Iris pigment epithelial cell (primary cell): ENCODE measurements at places on chromosomes 1 and 21.

GRCh38 chr1:8179132-8179793, 138.7 kb upstream of the SLC45A1 start:
- no peak for DNase-seq

DNA sequence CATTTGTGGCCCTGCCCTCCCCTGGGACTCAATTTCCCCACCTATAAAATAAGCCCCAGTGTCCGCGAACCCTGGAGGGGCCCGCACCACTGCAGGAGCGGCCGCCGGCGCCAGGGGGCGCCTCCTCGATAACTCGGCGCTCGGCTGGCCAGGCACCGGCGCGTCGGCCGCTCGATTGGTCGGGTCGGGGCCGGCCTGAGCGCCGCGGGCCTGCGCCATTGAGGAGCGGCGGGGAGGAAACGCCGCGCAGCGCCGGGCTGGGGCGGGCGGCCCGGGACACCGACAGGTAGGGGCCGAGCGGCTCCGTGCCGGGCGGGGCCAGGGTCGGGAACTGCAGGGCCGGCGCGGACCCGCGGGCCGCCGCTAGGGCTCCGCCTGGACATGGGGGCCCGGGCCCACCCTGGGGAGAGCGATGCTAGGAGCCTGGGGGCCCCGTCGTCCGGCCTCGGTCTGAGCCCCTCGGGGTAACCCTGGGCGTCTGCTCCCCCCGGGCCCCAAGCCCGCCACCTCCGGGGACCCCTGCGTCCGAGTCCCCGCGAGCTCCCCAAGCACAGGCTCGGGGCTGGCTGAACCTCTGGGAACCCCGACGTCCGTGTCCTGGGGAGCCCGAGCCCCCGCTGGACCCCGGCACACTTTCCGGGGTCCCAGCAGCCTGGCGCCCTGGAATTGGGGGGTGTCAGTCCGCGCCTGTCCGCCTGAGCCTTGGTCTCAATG, at the start of gene VPS13D:
Gene VPS13D, plus strand, starts transcription at position 196 of the 714 bp plus-strand sequence. CDS start 4,237 bp downstream, outside the sequence.
- DNase-seq = peak; percentile 70

DNA sequence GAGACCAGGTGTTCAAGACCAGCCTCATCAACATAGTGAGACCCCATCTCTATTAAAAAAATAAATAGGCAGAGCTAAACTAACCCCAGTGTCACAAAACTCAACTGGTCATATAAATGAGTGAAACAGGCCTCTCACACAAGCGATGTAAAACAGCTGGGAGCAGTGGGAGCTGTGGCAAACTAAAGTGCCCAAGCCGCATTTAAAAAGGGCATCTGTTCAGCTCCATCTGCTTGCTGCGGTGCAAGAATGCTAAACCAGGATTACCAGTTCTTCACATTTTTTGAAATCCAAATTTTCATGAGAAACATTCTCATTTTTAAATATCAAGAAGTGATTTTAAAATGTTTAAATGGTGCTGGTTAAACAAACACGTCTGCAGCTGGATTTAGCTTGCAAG, 50.0 kb upstream of the WNT2B start:
- no peak for DNase-seq

DNA sequence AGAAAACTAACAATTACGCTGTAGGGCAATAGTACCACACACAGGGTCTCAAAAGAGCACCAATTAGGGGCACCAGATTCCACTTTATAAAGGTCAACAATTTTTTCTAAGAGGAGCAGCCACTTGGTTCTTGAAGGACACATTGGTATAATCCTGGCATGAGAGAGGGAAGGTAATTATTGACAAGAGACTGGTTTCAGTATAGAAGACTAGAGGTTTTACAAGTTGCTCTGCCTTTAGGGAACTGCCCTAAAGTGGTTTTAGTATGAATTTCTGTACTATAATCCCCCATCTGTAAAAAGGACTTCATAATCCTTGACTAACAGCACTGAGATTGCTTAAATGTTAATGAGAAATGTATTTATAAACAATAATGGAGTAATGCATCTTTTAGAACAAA, 648.5 kb upstream of the PTBP2 start:
- no peak for DNase-seq

DNA sequence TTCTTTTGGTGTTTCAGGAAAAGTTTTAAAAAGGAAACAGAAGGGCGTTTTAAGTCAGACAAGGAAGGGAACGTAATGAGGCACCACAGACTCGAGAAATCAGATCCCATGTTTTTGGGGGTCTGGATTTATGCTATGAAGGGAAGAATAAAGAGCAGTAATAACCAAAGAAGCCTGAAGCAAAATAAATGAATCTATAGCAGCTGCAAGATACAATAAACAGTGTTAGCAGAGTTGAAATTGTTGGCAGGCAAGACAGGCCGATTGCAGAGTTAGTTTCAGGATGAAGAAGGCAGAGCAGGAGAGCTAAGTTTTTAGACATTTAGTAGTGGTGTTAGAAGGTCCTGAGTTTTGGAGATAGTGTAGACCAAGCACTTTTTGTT, 425 bp downstream of the DDR2 start:
- peak; percentile 66 for DNase-seq

DNA sequence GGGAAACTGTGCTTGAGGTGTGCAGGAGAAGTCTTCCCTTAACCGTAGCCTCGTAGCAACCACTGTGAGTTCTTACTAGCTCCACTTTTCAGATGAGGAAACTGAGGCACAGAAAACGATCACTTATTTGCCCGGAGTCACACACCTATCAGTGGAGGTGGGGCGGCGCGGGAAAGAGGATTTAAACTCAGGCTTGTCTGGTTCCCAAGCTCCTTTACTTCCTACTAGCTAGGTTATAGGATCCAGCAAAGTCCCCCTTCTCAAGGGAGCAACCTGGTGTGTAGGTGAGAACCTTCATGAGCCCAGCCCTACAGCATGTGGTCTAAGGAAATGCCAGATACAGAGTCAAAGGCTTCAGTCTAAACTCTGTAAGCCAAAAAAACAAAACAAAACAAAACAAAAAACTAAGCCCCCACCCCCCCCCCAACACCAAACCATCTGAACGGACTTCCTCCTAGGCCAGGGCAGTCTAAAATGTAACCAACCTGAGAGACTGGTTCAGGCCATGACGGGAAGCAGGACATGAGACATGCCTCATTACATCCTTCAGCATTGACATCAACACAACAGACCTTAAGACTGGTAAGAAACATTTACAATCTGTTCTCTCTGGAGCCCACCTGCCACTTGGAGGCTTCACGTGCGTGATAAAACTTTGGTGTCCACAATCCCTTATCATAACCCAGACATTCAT, 709 bp upstream of the FBXO42 start:
- DNase-seq = no peak

DNA sequence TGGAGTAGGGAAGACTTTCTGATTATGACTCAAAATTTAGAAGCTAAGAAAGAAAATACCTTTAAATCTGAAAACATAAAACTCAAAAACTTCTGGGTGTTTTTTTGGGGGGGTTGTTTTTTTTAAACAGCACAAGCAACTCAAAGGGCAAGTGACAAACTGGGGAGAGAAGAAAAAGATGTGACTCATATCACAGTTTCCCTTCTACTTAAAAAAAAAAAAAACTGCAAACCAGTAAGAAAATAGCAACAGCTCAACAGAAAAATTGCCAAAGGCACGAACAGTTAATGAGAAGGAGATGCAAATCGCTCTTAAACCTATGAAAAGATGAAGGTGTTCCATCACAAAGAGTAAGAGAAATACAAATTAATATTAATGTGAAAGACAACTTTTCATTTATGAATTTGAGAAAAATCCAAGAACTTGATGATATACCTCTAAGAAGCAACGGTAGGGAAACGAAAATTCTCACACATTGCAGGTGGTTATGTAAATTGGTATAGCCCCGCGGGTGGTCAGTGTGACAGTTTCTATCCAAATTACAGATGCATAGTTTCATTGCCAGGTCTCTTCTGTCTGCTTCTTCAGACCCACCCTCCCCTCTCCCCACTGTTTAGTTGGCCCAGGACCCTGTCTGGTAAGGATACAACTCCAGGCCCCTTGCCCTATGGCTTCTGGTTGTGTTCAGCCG, 9.0 kb downstream of the IFNAR2 start:
- no peak for DNase-seq

- no peak for DNase-seq
Measured at GRCh38 chr1:147243228-147243685, 773 bp downstream of the CHD1L start.

DNA sequence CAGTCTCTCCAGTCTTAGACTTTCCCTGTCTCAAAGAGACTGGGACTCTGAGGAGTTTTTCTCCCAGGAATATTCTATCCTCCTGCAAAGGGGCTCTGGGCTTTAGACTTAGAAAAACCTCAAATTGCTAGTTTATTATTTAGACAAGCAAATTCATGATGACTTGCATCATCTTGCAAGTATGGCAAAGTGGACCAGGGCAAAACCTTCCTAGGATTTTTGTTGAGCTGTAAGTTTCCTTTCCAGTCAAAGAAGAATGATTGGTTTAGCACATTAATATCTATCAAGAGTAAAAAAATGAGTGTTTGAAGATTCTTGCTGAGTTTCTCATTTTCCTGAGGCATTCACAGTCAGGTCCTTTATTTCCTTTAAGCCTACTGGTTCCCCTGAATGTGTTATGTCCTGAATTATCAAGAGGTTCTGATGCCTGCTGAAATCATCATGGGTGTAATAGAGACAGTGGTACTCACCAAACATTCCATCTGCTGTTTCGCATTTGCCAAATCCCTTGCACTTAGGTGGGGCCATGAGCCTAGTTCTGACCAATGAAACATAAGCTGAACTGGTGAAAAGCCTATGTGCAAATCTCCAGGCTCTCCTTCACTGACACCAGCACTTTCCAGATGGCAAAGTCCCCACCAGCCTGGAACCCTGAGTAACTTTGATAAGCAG, 25.2 kb upstream of the SPAG17 start:
- DNase-seq = no peak

DNA sequence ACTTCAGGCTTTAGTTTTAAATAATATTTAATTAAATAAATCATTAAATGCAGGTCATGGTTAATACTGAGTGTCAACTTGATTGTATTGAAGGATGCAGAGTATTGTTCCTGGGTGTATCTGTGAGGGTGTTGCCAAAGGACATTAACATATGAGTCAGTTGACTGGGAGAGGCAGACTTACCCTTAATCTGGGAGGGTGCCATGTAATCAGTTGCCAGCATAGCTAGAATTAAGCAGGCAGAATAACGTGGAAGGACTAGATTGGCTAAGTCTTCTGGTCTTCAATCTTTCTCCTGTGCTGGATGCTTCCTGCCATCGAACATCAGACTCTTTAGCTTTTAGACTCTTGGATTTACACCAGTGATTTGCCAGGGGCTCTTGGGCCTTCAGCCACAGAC, 85.3 kb downstream of the MAP3K21 start:
- DNase-seq = no peak

DNA sequence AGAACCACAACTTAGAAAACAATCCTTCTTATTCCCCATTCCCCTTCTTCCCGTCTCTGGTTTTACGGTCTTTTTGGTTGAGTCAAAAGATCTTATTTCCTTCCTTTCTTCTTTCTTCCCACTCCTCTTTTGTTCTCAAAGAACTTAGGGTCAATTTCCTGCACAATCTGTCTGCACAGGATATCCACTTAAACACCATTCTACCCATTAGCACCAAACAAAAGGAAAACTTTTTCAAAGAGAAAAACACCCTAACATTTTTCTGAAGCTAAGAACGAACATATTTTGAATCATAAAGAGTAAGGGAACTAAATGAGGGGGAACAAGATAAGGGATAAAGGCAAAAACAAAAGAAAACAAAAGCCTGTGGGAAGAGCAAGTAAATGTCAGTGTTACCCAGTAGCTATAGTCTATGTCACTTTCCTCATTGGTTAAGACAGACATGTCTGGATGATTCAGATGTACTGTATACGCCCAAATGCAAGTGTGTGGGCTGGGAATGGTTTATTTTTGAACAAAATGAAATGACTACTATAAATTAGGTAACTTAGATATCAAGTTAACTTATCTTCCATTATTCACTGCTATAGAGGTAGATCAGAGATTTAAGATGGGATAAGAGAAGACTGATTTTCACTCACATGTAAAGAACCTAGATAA, 59.9 kb downstream of the TOR3A start:
- DNase-seq = peak; percentile 90

DNA sequence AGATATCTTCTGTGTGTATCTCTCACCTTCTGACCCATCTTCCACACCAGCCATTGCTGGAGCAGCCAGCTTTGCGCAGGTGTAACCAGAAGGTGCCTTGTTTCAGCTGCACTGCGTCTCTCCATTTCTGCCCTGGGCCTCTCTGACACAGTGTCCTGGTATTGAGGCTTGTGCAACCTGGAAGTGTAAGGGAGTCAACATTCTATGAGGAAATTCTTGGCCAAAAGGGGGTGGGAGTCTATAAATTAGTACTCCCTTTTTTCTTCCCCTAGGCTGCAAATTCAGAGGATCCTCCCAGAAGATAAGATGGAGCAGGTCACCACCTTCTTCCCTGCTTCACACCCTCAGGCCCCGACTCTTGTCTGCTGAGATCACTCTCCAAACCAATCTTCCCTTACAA, 109.1 kb downstream of the MRPS6 start:
- no peak for DNase-seq

GRCh38 chr1:107363154-107363553, 222.3 kb downstream of the NTNG1 start:
- no peak for DNase-seq

DNA sequence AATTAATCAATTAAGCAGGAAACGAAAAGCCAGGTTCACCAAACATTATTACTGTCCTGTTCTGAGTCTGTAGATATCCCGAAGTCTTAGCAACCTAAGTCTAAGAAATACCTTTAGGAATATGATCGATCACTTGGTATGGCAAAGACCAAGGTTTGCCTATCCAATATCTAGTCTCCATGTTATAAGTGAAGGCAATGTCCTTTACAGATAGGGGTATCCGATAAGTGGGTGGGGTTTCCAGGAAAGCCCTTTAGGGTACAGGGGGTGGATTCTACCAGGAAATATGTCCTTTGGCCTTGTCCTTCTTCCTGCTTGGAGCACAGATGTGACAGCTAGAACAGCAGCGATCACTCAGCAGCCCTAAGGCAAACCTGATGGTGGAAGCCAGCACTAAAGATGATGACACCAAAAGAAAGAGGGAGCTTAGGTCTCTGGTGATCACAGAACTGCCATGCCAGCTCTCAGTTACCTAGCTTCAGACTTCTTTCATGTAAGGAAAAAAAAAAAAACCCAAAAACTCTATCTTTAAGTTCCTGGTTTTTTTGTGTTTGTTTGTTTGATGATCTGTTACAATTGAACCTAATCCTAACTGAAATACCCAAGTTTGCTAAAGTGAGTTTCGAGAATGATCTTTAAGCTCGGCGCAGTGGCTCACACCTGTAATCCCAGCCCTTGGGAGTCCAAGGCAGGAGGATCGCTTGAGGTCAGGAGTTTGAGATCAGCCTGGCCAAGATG, 40.8 kb downstream of the DSTYK start:
- no peak for DNase-seq

GRCh38 chr21:45887788-45888187, 93.8 kb upstream of the COL6A1 start:
- no peak for DNase-seq

- DNase-seq = no peak
Measured at GRCh38 chr21:28627691-28628090, 365.0 kb downstream of the LTN1 start.
